ENCODE measurements at places on chromosomes 1 and 21.

- DNase-seq = no peak
Observed at GRCh38 chr1:211370669-211371068, 44.0 kb downstream of the TRAF5 start.

DNA sequence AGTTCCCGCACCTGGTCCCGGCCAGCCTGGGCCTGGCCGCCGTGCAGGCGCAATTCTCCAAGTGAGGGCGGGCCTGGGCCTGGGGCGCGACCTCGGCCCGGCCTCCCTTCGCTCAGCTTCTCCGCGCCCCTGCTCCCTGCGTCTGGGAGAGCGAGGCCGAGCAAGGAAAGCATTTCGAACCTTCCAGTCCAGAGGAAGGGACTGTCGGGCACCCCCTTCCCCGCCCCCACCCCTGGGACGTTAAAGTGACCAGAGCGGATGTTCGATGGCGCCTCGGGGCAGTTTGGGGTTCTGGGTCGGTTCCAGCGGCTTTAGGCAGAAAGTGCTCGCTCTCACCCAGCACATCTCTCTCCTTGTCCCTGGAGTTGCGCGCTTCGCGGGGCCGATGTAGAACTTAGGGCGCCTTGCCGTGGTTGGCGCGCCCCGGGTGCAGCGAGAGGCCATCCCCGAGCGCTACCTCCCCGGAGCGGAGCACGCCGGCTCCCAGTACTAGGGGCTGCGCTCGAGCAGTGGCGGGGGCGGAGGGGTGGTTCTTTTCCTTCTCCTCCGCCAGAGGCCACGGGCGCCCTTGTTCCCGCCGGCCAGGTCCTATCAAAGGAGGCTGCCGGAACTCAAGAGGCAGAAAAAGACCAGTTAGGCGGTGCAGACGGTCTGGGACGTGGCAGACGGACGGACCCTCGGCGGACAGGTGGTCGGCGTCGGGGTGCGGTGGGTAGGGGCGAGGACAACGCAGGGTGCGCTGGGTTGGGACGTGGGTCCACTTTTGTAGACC, 1.2 kb downstream of the OLIG1 start:
- DNase-seq = no peak

DNA sequence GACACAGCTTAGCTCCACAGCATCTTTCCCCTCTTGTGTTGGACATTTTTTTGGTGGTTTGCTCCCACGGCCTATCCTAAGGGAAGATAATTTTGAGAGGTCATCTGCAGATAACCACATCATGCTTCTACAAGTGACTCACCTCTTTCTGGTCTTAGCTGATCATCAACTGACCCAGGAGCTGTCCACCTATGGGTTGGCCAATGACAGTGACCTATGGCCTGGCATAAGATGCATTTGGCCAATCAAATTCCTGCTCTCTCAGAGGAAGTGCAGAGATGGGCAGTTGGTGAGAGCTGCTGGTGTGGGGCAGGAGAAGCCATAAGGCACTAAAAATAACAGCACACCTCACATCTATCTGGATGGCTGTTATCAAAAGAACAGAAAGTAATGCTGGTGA, 100.0 kb upstream of the CLDN14 start:
- DNase-seq = no peak

- peak; percentile 52 for DNase-seq
Observed at GRCh38 chr1:110106013-110106941, 6.0 kb upstream of the UBL4B start.

- DNase-seq = no peak
Observed at GRCh38 chr1:99704356-99704816, 58.5 kb downstream of the PALMD start.

DNA sequence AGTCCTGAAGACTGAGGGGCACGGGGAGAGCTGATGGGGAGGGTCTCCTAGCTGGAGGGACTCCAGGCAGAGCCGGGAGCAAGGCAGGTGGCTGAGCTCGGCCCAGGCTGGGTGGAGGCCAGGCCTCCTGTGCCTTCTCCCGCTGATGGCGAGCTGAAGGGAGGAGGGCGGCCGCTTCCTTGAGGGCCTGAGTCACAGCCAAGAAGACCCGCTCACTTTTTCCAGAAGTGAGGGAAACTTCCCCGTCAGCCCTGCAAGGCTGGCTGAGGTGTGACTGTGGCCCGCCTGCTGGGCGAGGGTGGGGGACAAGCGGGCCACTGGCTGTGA, 1.7 kb upstream of the VWA1 start:
- DNase-seq = no peak

DNA sequence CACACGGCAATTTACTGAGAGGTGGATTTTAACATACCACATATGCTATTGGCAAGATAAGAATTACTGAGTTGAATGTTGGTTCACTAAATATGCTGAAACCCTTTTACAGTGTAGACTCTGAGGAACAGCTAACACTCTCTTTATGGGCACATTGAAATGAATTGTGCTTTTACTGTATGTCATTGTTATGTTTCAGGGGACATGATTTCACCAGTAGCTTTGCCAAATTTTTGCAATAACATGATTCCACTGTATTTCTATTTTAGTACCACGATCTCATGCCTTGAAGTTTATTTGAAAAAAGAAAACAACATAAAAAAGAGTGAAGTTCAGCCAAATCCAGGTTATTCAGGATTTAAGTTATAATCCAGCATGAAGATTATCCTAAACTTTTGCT, 188.5 kb downstream of the HLX start:
- DNase-seq = no peak
